ENCODE measurements at places on chromosomes 3 and 15. TPM values are rescaled to one million over a fixed set of nuclear protein-coding genes. Genes with fewer than 3 reads are reported as not detected.
A peak's percentile ranks its signal among the peaks of the same experiment; 100 is the strongest.

PDZRN3 gene
- not detected for total RNA-seq

MESP2 gene
- total RNA-seq: 0.15 TPM

HOMER2 gene
- total RNA-seq: 15.5 TPM

ZNF620 gene
- 4.0 TPM for total RNA-seq

ATP8B4 gene
- not detected for total RNA-seq

FAM3D gene
- 0.18 TPM for total RNA-seq

PCLAF gene
- total RNA-seq: 8.5 TPM

- DNase-seq: peak; percentile 39
Observed at GRCh38 chr15:92981333-92981732, 81.2 kb downstream of the CHD2 start.

DNA sequence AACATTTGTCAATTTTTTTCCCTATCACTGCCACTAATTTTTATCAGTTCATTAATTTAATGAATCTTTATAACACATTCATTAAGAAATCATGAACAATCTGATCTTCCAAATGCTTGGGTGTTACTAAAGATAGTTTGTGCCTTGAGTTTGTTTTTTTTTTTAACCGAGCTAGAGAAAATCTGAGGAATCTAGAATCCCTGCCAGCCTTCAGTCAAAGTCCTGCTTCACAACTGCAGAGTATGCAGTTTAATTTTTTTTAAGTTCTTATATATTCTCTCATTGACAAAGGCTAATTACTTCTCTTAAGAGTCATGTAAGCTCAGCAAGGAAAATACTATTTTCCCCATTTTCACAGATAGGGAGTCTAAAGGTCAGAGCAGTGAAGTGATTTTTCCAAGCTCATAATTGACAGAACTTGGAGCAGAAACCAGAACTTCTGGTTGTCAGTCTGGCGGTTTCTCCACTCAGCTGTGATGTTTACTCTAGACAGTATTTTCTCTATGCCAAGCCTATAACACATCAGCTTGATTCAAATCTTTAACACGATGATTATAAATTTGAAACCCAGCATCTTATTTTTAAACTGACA, 55.7 kb downstream of the TNIK start:
- DNase-seq: no peak

DNA sequence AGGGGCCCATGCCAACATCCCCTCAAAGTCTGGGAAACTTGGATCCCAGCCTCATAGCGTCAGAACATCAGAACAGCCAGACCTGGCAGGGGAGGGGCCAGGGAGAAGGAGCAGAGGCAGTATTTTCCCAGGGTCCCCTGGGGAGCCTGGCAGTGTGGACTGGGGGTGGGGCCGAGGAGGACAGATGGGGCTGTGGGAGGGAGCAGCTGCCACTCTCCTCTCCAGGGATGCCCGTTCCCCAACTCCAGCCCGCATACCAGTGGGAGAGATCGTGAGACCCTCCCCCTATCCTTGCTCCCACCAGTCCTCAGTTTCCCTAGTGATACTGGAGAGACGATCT, 6.5 kb upstream of the DNAJB8 start:
- no peak for DNase-seq

- DNase-seq: no peak
Observed at GRCh38 chr15:35753486-35753885, 207.5 kb upstream of the DPH6 start.

- no peak for DNase-seq
Observed at GRCh38 chr15:57440799-57441198, 64.5 kb downstream of the CGNL1 start.

GRCh38 chr3:29555590-29555989, 274.7 kb downstream of the RBMS3 start:
- no peak for DNase-seq

- DNase-seq: no peak
Observed at GRCh38 chr15:36643551-36643950, 64.1 kb downstream of the CDIN1 start.

GRCh38 chr3:67947808-67948508, 293.5 kb upstream of the SUCLG2 start:
- DNase-seq: no peak
